Activated CD8-positive, alpha-beta memory T cell treated with anti-CD3 and anti-CD28 coated beads, Interleukin-2, amount 50 U/mL, for 48 hours (primary cell): ENCODE measurements at places on chromosomes 12 and 14.

DNA sequence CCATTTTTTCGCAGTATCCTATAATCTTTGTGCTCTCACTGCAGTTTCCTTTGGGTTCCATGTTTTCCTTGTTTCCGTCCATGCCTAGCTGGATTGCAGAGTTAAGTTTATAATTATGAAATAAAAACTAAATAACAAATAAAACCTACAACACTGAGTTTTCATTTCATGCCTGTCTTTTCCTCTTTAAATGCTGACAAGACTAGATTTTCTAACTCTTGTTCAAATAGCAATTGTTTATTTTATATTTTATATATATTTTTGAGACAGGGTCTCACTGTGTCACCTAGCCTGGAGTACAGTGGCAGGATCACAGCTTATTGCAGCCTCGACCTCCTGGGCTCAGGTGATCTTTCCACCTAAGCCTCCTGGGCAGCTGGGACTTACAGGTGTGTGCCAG is 5.3 kb upstream of the GEMIN2 start:
- DNase-seq = no peak

DNA sequence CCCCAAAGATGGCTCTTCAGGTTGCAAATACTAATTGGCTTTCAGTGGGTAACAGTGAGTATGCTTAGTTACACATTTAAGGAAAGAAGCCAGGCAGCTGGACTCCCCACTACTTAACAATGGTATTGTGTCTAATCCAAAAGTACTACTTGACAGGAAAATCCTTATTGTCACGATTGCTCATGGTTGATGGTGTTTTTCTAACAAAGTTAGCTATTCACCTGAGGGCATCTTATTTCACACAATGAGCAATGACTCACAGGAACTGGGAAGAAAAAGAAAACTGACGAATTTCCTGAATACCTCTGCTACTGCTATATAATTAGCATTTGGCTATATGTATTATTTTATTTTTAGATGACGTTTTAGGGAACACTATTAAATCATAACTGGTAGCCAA is 33.4 kb upstream of the ALG10 start:
- no peak for DNase-seq

DNA sequence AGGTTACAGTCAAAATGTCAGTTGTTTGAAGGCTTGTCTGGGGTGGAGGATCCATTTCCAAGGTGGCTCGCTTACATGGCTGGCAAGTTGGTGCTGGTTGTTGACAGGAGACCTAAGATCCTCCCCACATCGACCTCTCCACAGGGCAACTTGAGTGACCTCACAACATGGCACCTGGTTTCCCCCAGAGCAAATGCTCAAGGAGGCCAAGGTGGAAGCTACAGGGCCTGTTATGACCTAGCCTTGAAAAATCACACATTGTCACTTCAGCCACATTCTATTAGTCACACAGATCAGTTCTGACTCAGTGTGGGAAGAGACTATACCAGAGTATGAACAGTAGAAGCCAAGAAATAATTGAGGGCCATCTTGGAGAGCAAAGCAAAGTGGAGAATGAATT is 11.3 kb upstream of the GNG2 start:
- DNase-seq = peak; percentile 74

DNA sequence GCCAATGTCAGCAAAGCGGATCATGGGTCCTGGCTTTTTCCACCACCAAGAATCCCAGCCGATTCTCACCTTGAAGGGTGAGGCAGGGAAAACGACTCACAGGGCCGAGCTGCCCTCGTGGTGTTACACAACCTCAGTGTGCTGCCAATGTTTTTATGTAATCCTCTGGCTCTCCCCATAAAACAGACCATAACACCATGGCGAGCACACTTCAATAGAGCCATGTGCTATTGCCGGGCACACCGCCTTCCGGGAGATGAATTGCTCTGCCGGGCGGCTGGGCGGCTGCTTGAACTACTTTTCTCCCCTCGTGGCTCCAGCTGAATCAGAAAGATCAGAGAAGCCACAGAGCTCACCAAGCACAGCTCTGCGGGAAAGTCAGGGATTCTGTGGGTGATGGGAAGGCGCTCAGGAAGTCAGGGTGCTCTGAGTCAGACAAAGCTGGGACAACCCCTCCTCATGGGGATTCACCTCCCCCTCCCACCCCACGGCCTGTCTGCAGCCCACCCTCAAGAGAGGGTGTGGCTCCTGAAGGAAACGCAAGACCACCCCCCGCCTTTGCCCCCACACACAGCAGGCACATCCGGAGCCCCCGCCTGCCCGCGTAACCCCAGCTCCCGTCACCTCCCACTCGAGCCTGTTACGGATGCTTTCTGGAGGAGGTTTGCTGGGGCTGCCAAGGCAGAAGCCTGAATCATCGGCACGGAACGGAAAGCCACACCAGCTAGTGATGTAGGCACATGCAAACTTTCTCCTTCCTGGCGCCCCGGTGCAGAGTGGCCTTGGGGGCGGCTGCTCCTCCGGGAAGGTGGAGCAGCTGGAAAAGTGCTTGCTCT is 1.8 kb downstream of the GALNT9 start:
- peak; percentile 80 for DNase-seq

DNA sequence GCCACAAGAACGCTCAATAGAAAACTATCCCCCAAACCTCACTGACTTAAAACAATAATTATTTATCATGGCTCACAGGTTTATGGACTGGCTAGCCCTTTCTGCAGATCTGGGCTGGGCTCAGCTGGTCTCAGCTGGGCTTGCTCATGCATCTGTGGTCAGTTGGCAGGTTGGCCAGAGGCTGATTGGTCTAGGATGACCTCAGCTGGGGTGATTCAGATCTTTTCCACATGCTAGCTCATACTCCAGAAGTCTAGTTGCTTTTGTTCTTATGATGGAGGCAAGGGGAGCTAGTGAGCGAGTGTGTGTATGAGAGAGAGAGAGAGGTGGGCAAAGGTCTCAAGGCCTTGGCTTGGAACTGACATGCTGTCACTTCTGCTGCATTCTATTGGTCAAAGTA is 181.2 kb upstream of the NRXN3 start:
- DNase-seq = no peak

- no peak for DNase-seq
Measured at GRCh38 chr12:27524839-27525753, 1.1 kb downstream of the PPFIBP1 start.

GRCh38 chr14:64474041-64474440 is 8.7 kb downstream of the AKAP5 start:
- DNase-seq = no peak

DNA sequence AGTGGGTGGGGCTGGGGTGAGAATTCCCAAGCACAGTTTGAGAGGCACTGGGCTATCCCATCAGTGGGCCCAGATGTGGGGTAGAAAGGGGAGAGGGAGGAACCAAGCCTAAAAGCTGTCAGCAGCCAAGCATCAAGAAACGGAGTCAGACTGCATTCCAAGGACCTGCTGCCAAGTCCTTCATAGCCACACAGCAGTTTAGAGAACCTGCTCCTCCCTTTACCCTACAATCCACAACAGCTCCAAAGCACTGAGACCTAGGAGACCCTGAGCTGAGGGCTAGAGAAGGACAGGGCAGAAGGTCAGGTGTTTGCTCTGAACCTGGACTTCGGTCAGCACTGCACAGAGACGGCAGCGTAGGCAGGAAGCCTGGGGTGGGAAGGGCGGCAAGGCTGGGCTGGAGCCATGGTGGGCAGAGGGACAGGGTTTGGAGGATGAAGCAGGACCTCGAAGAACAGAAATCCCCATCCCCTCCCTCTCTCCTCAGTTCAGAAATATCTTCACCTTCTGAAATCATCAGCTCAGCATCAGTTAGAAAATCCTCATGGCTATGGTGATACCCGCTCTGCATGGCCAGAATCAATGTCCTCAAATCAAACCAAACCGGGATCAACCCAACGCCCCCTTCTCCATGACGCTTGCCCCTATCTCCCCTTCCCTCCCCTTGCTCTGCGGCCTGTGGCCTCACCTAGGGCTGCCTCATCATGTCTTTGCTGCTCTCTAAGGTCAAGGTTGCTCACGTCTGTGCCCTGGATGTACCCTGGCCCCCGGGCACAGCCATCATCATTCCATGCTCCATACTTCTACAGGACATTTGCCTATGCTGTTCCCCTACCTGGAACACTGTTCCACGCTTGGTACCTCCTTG is 12.9 kb upstream of the SERPINA4 start:
- no peak for DNase-seq

- no peak for DNase-seq
Measured at GRCh38 chr12:3700861-3701260, 52.0 kb downstream of the CRACR2A start.

GRCh38 chr12:44299524-44299923 is 463.6 kb downstream of the TMEM117 start:
- no peak for DNase-seq

- no peak for DNase-seq
Measured at GRCh38 chr14:44030831-44031383, 476.2 kb downstream of the FSCB start.

DNA sequence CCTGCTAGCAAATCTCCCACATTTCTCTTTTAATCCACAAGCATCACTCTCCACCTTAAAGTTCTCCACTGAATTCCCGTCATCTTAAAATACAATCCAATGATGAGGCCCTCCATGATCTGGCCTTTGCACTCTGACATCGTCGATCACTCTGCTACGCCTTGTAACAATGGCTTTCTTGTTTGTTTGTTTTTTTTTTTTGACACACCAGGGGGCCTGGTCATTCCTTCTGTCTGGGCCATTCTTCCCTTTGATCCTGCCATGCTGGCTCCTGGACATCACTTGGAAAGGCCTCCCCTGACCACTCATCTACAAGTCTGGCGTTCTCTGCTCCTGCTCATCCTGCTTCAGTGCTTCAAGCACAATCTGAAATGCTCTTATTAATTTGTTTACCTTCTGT is 233.5 kb downstream of the PPM1H start:
- no peak for DNase-seq

DNA sequence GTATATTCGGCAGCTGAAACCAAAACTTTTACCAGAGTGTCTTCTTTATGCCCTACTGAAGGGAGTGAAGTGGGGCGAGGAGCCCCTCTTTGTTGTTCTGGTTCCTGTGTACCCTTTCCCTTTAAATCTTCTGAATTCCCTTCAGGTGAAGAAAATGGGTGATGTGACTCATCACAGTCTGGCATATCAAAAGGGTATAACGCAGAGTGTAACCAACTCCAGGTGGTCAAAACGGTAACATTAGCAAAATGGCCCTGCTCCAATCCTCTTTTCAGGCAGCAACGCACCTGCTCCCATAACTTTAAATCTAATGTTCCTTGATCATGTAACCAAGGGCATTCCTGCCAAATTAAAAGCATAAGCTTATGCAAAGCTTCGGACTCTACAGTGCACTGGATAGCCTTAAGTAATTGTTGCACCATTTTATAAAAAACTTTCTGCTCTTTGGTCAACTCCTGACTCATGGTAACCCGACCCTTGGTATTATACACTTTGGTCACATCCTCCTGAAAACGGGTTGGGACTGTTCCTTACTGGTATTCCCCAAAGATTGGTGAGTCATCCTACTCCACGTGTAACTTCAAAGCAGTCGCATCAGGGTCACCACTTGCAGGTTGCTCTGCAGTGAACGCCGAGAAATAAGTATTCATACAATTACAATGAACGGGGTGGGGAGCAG is 83.1 kb downstream of the KCNMB4 start:
- no peak for DNase-seq

DNA sequence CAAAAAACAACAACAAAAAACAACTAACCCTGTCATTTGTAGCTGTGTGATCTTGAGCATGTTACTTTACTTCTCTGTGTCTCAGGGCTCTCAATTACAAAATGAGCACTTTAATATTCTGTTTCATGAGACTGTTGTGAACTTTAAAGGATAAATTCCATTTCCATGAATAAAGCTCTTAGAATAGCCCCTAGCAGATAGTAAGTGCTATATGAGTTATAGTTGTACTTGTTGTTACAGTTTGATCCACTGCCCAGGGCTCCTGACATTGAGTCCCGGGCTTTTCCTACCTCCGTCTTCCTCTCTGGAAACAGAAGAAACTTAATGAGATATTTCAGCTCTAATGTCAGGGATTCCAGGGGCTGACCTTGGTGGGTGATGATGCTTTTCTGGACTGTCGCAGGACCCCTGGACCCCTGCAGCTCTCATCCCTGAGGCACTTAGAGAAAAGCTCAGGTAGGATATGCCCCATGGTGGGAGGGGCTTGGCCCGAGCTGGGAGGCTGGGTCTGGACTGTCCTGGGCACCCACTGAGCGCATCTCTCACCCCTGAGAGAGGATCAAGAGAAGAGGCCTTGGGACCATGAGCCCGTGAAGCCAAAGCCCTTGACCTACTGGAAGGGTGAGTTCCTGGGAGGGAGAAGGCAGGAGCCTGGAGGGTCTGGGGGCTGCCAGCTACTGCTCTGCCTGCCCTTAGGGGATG is 5.1 kb downstream of the P3H3 start:
- DNase-seq = no peak

GRCh38 chr12:124856132-124856841 is 7.4 kb downstream of the SCARB1 start:
- no peak for DNase-seq

DNA sequence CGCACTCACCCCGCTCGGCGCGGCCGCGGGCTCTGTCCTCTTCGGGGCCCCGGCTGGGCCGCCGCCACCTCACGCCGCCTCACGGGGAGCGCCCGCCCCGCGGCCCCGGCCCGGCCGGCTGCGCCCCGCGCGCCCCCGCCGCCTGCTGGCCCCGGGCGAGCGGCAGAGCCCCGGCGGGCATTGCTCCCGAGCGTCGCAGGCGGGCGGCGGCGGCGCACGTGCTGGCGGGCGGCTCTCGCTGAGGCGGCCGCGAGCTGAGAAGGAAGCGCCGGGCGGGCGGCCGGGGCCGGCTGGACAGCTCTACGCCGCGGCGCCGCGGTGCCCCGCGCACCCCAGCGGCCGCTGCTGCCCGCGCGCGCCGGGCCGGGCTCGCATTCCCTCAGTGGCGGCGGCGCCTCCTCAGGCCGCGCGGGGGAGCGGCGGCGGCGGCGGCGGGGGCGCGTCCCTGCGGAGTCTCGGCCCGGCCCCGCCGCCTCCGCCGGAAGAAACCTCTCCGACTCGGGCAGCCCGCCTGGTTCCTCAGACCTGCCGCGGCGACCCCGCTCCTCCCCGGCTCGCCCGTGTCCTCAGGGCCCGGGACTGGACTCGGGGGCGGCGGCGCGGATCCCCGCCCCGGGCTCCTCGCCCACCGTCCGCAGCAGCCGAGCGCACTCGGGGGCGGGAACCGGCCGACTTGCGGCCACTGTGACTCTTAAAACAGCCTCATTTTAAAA is at the start of gene PITPNM2:
TSS of gene PITPNM2 (minus strand) at position 347 of the 713 bp plus-strand sequence. CDS start 116,500 bp downstream, outside the sequence.
- peak; percentile 81 for DNase-seq

DNA sequence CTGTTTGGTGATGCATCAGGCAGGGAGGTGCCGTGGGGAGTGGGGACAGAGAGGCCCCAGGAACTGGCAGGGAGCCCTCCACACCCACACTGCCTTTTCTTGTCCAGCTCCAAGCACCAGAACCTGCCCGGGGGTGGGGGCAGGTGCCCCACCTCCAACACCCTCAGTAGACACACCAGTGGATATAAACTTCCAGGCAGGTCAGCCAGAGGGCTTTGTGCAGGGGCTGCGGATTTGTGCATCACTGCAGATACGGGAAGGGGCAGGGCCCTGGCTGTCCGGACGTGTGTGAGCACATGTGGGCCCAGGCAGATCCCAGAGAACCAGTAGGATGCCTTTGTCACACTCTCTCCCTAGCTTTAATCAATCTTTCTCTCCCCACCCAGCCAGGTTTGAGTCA is 1.3 kb upstream of the TGM1 start:
- no peak for DNase-seq

- no peak for DNase-seq
Measured at GRCh38 chr12:104183443-104183842, 32.1 kb upstream of the TXNRD1 start.
